ENCODE measurements at places on chromosomes 3 and 15.
A peak's percentile ranks its signal among the peaks of the same experiment; 100 is the strongest.

DNA sequence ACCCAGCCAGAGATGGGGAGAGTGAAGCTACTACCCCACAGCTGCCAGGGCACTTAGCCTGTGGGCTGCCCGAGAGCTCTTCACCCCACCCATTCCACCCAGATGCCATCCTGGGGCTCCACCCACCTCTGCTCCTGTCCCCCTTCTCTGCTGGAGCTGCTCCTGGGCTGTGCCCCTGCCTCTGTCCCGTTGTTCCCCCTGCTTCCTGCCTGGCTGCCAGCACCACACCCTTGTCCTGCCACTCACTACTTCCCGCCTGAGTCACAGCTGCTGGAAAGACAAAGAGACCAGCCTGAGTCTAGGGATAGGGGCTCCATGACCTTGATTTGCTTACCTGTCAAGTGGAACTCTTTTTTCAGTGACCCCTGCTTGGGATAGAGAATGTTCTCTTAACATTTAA lies 12.4 kb downstream of the GNAI2 start:
- no peak for DNase-seq

DNA sequence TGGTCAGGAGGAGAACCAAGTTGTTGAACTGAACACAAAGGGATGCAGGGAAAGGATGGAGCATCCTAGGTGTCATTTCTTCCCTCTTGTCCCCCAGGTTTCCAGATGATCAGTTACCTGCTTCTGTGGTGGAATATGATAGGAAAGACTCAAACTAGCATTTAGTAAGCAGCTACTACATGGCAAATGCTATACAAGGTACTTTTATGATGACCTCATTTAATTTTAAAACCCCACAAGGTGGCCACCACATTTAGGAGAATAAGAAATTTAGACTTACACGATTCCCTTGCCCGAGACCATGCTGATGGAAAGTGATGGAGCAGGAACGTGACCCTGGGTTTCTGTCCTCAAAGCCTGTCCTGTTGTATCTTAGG lies 40.9 kb downstream of the CCR4 start:
- DNase-seq, result no peak

DNA sequence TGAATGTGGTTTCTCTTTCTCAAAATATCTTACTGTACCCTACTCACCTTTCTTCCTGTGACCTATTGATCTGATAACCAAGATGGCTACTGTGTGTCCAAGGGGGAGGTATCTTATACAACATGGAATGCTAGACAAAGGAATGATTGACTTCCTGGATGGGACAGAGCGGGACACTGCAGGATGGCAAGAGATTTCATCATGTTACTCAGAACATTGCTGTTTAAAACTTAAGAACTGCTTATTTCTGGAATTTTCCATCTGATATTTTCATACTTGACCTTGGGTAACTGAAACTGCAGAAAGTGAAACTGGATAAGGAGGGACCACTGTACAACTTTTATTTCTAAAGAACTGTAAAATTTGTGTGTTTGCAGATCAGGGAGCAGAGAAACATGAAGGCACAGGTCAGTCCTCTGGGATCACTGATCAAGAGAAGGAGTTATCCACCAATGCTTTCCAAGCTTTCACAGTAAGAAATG lies 18.5 kb downstream of the CNOT10 start:
- DNase-seq, result no peak

- DNase-seq, result no peak
Measured at GRCh38 chr3:179324270-179324754, 1.5 kb downstream of the ZNF639 start.

GRCh38 chr3:14170531-14171159 lies 7.8 kb downstream of the XPC start:
- DNase-seq, result no peak

GRCh38 chr3:65871305-65872141 lies 167.2 kb downstream of the MAGI1 start:
- no peak for DNase-seq

DNA sequence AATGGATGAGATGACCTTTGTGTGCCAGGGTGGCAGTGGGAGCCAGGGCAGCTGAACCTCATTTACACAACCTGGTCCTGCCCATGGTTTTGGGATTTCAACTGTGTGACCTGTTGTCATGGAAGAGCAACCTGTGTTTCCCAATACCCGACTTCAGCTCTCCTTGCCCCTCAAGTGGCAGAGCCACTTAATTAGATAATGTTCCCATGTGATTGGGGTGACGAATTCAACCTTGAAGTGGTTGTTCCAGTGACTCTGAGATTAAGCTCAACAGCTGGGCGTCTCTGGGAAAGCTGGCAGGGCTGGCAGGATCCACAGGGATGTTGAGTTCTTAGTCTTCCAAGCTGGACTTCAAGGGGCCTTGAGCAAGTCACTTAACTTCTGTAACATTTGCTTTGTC lies 71.0 kb downstream of the THSD4 start:
- no peak for DNase-seq

DNA sequence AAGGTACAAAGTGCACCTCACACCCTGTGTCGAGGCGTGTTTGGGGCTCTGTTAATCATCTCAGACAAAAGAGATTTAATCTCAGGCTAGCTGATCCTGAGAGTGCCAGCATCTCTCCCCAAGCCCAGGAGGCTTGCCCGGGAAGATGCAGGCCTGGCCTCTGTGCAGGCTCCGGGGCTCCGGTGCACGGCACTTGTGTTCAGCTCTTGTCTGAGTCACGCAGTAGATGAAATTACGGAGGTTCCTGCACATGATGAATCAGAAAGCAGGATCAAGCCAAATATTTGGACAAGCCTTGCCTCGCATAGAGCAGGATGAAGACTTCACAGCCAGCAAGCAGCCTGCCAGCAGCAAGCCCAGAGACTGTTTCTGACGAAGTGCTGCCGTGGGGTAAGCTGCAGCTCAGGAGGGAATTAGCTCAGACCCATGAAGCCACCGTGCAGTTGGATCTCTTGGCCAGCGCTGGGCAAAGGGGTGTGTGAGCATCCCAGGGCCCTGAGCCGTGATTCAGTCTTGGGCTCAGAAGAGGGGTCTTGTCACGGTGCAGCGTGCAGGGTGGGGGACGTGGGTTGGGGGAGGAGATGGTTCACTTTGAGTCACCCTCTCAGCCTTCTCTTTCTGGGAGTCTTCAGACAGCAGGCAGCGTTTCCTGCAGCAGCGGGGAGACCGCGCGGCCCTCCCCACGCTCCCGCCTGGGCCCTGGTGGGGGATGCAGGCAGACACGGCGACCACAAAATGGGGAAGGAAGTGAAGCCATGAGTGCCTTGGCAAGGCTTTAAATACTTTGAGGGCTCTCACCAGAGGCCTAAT lies 89.2 kb upstream of the MEF2A start:
- DNase-seq, result no peak

DNA sequence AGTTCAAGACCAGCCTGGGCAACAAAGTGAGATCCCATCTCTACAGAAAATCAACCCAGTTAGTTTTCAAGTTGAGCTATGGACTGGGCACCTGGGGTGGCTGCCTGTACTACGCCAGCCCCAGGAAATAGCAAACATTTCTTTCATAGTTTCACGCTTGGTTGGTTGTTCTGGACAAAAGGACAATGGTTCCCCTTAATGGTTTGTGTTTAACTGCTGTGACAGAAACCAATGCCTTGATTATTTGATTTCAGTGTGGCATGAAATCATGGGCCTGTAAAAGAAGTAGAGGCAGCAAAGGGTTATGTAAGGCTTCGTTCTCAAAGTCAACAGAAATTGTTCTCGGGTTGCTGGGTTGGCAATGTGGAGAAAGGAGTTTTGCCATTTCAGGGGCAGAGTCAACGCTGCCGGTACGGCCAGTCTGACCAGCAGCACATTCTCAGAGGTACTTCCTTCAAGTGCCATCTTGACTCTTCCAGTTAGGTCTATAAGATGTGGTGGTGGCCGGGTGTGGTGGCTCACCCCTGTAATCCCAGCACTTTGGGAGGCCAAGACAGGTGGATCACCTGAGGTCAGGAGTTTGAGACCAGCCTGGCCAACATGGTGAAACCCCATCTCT lies 12.7 kb downstream of the LCMT2 start:
- DNase-seq, result no peak

DNA sequence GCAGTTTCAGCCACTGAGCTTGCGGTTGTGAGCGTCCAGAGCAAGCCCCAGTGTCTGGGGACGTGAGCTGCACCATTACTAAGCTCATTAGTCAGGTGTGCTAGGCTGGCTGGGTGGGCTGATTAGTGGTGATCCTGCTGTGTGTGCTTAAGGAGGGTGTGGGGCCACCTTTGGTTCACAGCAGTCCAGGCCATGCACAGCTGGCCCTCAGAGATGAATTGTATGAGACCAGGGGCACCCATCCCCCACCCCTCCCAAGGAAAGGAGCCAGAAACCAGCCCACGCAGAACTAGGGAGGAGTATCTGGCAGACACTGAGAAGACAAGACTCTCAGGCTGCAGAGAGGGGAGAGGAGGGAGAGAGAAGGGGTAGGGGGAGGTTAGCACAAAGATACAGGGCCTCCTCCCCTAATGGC lies 3.8 kb downstream of the TYRO3 start:
- DNase-seq, result no peak

DNA sequence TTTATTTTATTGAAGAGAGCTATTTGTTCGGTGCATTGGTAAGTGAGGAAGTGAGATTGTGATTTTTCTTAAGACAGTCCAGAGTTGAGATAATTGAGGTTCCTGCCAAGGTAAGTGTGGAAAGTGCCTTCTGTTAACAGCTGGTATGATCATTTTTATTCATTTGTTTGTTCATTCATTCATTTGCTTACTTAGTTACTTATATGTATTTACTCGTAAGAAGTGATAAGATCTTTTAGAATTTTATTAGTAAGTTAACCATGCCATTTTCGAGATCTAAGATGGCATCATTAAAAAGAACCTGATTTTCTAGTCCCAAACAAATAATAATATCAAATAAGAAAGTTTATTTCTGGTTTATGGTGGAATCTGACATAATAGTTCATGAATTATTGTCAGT lies 150.0 kb downstream of the GHSR start:
- no peak for DNase-seq

GRCh38 chr15:75202251-75203016 lies 752 bp downstream of the C15orf39 start:
- DNase-seq, result peak; percentile 77

- DNase-seq, result no peak
Measured at GRCh38 chr15:68599560-68600071, 20.8 kb downstream of the CORO2B start.

DNA sequence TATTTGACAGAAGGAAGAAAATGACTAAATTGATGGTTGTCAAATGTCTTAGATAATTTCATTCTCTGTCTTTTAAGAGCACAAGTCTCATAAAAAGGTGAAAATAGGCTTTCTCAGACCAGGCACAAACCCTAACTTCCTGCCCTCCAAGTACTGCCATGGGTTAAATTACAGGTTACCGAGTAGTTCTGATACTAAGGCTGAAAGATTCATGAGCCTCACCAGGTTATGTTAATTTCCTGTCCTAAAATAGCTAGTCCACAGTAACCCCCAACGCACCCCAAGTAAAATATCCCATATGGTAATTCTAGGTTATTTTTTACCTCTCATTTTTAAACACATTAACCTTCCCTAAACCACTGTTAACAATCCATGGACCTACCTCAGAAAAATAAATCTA lies 42.0 kb downstream of the GSK3B start:
- no peak for DNase-seq

DNA sequence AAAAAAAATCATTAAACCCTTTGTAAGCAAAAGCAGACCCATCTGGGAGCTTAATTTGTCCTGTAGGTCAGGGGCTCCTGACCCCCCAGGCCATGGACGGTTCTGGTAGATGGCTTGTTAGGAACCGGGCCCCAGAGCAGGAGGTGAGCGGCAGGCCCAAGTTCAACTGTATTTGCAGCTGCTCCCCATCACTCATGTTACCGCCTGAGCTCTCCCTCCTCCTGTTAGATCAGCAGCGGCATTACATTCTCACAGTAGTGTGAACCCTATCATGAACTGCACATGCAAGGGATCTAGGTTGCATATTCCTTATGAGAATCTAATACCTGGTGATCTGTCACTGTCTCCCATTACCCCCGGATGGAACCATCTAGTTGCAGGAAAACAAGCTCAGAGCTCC lies 60.7 kb downstream of the FSIP1 start:
- DNase-seq, result no peak

- no peak for DNase-seq
Measured at GRCh38 chr3:14225421-14225820, 46.8 kb downstream of the LSM3 start.

DNA sequence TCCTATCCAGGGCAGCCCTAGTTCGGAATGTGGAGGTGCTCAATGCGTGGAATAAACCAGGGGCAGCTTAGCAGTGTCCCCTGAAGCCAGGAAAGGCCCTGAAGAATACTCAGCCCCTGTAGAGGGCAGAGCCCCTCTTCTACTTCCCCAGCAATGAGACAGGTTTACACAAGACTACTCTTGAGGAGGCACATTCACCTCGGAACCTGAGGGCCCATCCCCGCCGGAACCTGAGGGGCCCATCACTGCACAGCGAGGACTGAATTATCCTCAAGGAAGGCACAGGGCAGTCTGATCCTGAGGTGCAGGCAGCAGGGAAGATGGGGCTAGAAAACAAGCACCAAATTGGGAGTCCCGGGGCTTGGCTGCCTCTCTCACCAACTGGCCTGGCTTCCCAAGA lies 22.2 kb downstream of the CCDC13 start:
- no peak for DNase-seq

- no peak for DNase-seq
Measured at GRCh38 chr15:100265641-100266035, 76.1 kb downstream of the ADAMTS17 start.

GRCh38 chr15:98753726-98754656 lies 105.7 kb downstream of the IGF1R start:
- no peak for DNase-seq

- DNase-seq, result no peak
Measured at GRCh38 chr3:154427685-154428285, 2.2 kb downstream of the GPR149 start.

DNA sequence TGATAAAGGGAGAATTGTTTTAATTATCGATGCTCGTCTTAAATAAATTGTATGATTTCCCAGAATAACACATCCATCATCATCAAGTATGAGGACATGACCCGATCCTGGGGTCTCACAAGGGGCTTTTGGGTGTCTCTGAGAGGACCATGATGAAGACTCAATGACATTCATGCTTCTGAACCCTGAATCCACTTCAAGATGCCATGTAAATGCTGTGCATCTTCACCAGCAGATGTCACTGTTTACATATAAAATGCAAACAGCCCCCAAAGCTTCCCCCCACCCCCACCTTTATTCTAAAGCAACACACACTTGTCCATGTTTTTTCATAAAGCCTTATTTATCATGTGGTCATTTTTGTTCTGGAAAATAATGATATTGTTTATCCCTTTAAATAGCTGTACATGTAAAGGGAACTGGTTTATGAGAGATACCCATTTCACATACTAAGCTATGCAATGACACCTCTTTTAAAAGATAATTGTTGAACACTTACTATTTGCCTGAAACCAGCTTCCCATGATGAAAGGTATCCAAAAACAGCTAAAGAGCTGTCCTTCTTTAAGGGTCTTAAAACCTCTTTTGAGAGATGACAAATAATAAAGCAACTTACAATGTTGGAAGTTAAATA lies 69.7 kb upstream of the UBE3A start:
- no peak for DNase-seq

- DNase-seq, result no peak
Measured at GRCh38 chr3:72150634-72151412, 365.9 kb upstream of the PROK2 start.

- no peak for DNase-seq
Measured at GRCh38 chr3:172749230-172749965, 1.1 kb upstream of the ECT2 start.

GRCh38 chr3:148748283-148748682 lies 50.6 kb downstream of the AGTR1 start:
- DNase-seq, result no peak

- DNase-seq, result no peak
Measured at GRCh38 chr3:55868347-55868746, 381.2 kb upstream of the WNT5A start.

All from activated CD4-positive, alpha-beta T cell treated with anti-CD3 and anti-CD28 coated beads, Interleukin-2, amount 50 U/mL, for 4 hours (primary cell).